ENCODE measurements at places on chromosomes 3 and 15.
A peak's percentile ranks its signal among the peaks of the same experiment; 100 is the strongest.

DNA sequence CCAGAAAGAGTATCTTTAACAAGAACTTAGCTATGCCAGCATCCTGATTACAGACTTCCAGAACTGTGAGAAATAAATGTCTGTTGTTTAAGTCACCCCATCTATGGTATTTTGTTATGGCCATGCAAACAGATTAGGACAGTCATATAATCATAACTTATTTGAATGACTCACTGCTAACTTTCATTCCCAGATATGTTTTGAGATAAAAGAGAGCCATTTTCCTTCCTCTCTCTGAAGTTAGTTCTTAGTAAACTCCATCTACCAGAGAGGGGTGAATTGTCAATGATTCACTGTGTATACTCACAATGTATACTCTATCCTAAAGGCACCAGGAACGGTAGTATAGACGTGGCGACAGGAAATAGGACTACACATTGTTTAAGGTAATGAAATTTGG lies 179.4 kb upstream of the DPH6 start:
- DNase-seq = no peak

- no peak for DNase-seq
Observed at GRCh38 chr3:53191836-53192480, 30.9 kb downstream of the PRKCD start.

DNA sequence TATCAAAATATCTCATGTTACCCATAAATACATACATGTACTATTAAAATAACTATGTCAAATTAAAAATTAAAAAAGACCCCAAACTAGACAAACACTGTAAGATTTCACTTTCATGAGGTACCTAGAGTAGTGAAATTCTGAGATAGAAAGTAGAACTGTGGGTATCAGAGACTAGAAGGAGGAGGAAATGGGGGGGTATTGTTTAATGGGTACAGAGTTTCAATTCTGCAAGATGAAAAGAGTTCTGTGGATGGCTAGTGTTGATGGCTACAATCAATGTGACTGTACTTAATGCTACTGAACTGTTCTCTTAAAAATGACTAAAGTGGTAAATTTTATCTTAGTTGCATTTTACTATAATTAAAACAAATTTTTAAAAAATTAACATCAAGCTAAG lies 36.6 kb downstream of the RFX7 start:
- DNase-seq = no peak

DNA sequence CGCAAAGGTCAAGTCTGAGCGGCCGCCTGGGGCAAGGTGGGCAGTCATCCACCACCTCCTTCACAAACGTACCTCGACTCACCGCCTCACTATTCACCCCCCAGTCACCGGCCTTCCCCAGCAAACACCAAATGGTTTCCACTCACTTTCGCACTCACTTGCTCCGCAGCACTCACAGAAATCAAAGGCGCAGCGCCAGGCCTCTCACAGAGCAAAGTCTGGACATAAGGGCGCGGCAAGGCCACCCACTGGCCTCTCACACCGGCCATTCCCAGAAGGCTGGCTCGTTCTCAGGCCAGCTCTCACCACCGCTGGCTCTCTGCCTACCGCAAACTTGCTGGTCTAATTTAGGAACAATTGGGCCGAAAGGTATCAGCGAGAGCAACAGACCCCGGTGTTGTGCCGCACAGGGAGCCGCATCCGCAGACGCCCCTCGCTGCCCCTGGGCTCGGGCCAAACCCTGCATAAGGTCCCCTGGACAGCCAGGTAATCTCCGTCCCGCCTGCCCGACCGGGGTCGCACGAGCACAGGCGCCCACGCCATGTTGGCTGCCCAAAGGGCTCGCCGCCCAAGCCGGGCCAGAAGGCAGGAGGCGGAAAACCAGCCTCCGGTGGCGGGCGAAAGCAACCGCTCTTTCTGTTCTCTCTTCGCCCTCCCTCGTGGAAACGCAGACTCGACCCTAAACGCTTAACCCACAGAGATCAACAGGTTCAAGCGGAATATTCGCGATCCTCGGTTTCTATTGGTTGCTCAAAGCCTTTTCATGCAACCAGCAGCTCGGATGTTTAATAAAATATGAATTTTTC lies 2.9 kb downstream of the SHOX2 start:
- no peak for DNase-seq

- no peak for DNase-seq
Observed at GRCh38 chr3:140199743-140200142, 264.8 kb downstream of the CLSTN2 start.

DNA sequence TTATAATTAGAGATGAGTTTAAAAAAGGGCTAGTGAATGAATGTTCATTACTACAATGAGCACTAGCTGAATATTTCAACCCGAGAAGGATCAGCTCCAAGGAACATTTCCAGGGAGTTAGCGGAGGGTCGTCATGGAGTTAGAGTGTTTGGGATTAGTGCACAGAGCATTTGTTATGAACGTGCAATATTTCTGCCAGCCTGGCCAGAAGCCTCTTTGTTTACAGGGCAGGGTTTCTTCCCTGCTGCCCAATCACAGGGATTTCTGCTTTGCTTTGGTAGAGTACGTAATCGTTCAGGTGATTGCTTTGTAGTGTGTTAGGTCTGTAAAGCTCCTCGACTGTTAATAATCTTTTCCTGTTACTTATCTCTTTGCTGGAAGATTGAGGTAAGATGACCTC lies 5.9 kb downstream of the CGNL1 start:
- DNase-seq = no peak

- DNase-seq = no peak
Observed at GRCh38 chr15:65050270-65050669, 5.1 kb downstream of the SLC51B start.

DNA sequence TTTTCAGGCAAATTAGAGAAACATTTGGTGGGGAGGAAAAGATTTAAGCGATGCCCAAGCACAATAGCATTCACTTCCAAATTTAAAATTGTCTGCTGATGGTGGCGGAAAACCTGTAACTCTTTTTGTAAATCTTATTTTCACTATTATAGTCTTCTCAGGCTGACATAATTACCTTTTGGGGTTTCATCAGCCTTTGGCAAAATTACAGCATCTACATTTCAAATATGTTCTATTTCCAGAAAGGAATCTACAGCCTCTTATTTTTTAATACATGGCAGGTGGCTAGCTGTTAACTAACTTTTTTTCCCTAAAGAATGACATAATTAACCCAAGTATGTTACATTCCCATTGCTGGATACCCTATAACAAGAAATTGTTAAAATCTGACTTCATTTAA lies 391.5 kb upstream of the CCDC54 start:
- no peak for DNase-seq

GRCh38 chr3:61483997-61484396 lies 77.4 kb upstream of the PTPRG start:
- no peak for DNase-seq

GRCh38 chr3:115113367-115113766 lies 33.7 kb downstream of the ZBTB20 start:
- no peak for DNase-seq

DNA sequence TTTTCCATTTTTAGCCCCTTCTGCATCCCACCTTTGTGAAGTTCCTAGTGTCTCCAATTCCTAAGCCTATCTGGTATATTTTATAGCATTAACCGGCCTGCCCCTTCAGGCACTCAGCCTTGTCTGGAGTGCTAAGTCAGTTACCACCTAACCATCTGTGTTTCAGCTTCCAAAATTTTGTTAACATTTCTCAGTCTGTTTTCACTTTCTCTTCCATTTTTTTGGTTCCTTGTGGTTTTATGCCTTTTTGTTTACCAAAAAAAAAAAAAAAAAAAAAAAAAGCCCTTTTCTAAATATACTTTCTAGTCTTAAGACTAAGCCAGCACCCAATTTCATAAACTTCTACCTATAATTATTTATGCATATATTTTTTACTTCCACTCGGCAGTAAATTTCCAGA lies 92.4 kb downstream of the CSNK1G1 start:
- DNase-seq = no peak

DNA sequence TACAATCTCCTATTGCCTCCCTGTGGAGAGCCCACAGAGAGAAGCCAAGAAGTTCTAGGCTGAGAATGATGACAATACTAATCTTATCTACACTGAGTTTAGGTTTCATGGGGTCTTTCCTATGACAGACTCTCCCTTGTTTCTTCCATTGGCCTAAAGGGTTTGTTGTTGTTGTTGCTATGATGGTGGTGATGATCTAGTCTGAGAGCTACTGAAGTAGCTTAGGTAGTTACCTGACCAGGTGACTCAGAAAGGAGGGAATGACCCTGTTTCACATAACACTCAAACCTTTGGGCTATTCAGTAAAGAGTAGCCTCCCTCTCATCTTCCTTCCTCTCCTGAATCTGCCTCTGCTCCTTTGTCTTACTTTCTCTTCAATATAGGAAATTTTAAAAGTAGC lies 170.2 kb downstream of the GMNC start:
- DNase-seq = no peak

DNA sequence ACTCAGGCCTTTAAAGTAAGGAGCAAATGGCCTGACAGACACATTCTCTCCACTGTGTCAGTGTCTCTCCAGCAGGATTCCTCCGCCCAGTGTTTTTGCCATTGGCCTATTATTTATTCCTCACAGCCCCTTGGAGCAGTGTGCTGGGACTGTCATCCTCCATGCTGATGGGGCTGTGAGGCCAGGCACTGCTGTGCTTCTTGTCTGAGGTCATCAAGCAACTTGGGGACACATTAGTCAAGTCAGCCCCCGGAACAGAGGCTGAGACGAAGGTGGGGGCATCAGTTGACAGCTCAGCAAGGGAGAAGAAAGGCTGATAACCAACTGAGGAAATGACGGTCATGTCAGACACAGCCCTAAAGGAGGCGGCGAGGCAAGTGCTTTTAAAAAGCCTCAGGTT lies 67.4 kb downstream of the XXYLT1 start:
- peak; percentile 18 for DNase-seq

DNA sequence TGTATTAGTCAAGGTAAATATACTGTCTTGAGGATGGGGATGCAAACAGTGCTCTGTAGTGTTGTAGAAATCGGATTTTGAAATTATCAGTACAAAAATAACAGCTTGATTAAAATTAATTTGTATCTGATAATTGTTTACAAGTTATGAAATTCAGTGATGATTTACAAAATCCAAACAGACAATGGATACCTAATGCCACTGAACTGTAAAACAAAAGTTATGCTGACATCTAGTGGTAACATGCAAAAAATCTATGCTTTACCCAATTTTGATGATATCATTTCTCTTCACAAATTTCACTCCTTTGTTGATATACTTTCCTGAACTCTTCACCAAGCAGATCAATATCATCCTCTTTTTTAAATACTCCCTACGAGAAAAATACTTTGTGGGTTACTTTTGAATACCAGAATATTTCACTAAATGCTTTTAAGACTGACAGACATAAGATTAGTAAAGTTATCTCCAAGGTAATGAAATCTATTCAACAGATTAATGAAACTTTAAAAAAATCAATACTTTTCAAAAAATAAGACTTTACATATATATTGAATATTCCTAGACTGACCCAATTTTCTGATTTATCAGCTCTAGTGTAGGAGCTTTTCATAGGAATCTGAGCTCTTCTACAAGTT lies 36.0 kb downstream of the MNS1 start:
- no peak for DNase-seq

DNA sequence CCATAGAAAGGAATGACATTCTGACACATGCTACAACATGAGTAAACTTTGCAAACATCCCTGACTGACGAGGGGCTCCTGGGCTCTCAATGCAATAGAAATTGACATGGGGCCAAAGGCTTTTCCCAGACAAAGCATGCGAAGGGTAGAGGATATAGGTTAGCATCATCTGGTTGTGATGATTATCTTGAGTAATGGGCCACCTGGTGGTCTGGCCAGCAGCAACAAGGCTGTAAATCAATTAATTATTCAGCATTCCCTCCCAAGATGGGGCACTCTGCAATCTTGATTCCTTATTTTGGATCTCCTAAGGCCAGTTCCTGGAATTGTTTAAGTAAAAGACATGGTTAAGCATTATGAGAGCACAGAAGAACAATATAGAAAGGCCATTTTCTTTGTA lies 99.2 kb downstream of the AGBL1 start:
- no peak for DNase-seq

DNA sequence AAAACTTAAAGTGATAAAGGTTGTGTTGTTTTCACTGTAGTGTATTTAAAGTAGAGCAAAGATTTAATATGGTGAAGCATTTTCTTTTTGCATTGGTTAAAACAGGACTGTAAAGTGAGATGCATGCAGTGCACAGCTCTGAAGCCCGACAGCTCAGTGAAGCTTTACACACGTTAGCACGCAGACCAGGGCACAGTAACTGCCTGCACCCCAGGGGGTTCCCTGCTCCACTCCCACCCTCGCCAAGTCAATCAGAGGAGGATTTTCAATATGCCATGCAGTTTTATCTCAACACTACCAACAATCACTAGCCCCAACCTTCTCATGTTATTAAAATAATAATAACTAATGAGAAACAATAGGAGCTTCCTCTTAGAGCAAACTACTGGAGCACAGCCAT lies 28.1 kb upstream of the BCL2L10 start:
- no peak for DNase-seq

- DNase-seq = no peak
Observed at GRCh38 chr3:67883766-67884165, 229.4 kb upstream of the SUCLG2 start.

- no peak for DNase-seq
Observed at GRCh38 chr3:5205165-5205941, 17.8 kb downstream of the EDEM1 start.

GRCh38 chr3:168322941-168323340 lies 227.2 kb upstream of the GOLIM4 start:
- DNase-seq = no peak

DNA sequence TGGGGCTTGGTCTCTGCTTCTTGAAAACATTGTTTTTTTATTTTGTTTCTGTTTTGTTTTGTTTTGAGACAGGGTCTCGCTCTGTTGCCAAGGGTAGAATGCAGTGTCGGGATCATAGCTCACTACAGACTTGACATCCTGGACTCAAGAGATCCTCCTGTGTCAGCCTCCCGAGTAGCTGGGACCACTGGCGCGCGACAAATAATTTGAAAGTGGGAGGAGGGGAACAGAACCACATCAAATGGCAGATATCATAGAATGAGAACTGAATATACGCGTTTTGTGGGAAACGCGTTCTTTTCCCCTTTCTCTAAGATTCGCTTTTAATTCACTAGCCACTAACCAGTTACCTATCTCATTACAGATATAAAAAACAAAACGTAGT lies 641 bp upstream of the VPS13C start:
- no peak for DNase-seq

DNA sequence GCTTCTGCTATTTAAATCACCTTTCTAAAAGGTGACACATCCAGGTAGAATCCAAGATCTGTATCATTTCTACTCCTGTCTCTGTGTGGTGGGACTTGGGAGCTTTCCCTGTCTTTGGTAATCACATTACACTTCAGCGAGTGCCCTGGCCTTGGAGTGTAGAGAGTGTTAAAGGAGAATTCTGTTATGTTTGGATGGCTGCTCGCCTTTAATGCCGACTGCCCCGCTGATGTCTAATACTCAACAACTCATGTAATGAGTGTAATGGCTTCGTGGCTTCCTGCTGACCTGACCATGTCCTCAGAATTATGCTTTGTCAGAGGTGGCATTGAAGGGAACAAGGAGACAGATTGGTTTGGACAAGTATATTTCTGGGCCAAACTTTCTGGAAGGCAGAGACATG lies 66.3 kb upstream of the LRTM1 start:
- no peak for DNase-seq

DNA sequence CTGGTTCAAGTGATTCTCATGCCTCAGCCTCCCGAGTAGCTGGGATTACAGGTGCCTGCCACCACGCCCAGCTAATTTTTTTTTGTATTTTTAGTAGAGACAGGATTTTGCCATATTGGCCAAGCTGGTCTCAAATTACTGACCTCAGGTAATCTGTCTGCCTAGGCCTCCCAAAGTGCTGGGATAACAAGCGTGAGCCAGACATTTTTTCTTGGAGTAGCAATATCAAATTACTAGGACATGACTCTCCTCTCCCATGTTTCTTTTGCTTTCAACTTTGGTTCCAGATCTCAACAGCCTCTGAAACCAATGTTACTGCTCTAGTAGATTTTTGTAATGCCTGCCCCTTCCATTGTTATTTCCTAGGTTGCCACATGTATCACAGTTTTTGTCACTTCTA lies 462.0 kb downstream of the GBE1 start:
- no peak for DNase-seq
